ENCODE measurements at places on chromosomes 3 and 15.

DNA sequence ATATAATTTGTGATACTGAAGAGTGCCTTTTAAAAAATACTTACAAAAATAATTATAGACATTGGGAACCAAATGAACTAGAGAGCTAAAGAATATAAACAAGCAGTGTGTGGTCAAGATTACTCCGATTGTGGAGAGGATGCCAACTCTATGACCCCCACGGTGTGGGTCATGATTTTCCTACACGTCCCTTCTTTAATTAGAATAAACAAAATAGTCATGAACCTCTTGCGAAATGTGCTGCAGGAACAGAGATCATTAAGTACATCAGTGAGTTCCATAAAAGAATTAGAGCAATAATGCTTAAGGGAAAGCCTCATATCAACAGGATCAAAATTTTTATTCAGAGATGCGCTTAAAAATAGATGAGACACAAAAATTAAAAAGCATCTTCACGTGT is 476.6 kb upstream of the ROBO1 start:
- no peak for DNase-seq

DNA sequence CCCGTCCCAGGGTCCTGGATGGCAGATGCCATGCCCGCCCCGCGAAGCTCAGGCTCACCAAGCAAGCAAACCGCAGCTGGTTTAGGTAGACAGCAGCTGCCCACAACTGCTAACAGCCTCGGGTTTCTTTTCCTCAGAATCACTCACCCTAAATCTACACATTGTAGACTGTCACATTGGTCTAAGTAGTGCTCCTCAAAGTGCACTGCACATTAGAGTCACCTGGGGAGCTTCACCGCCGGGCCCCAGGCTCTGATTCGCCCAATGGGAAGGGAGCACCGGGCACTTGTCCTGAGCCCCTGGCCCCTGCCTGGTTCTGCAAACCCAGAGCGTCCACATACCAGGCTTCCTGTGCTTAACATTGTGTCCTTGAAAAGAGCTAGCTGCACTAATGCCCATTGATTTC is 752 bp downstream of the OCA2 start:
- no peak for DNase-seq

DNA sequence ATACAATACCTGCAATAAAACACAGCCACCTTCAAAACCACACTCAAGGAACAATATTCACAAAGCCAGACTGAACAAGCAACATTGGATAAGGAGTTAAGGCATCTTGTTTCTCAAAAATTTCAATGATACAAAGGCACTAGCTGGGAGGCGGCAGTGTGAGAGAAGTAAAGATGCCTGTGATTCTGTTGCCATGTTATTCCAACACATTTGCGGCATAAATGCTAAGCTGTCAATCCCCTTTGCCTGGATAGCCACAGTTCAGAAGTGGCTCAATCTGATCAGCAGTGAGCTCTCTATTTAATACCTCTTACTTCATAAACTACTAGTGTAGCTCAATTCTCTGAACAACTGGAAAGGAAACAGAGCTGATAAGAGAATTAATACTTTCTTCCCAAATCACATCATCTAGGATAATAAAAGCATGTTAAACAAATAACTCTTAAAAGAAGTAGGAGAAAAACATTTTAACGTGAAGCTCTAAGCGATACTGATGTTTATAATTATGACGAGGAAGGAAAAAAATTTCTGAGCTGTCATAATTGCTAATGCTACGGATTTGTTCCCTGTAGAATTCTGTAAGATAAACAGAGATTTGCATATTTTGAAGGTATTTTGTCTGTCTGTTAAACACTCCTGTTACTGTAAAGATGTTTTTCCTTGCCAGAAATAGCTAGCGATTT is 358.4 kb downstream of the FOXP1 start:
- DNase-seq = no peak

DNA sequence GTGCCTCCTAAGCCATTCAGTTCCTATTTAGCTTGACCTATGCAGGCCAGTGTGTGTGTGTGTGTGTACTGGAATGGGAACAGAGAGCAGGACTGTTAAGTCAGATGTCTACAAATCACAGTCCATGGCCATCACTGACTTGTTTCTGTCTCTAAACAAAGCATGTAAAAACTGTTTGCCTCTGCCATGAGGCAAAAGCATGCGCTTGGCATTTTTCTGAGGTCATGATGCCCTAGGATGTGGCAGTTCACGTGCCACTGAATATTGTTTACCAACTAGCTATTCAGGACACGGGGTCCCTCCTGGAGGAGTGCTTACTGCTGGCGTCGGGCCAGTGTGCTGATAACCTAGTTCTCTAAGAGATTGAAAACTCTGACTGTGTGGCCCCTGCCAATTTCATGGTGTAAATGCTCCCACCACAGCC is 8.2 kb upstream of the ATP13A3 start:
- no peak for DNase-seq

GRCh38 chr15:100757661-100758060 is 122.0 kb upstream of the ALDH1A3 start:
- DNase-seq = no peak

- DNase-seq = no peak
Measured at GRCh38 chr3:60095516-60095915, 1045.7 kb upstream of the CFAP20DC start.

- DNase-seq = no peak
Measured at GRCh38 chr3:150293401-150294001, 114.6 kb upstream of the TSC22D2 start.

GRCh38 chr15:43279496-43279895 is 12.8 kb upstream of the TGM5 start:
- DNase-seq = no peak

GRCh38 chr3:188749010-188749617 is 422.7 kb upstream of the TPRG1 start:
- peak; percentile 70 for DNase-seq

GRCh38 chr3:197682713-197683112 is 54.0 kb downstream of the RUBCN start:
- peak; percentile 9 for DNase-seq

- no peak for DNase-seq
Measured at GRCh38 chr15:68028137-68028887, 25.8 kb upstream of the PIAS1 start.

- no peak for DNase-seq
Measured at GRCh38 chr15:50778086-50778485, 12.6 kb upstream of the SPPL2A start.

- DNase-seq = no peak
Measured at GRCh38 chr3:97699889-97700288, 64.7 kb upstream of the ARL6 start.

DNA sequence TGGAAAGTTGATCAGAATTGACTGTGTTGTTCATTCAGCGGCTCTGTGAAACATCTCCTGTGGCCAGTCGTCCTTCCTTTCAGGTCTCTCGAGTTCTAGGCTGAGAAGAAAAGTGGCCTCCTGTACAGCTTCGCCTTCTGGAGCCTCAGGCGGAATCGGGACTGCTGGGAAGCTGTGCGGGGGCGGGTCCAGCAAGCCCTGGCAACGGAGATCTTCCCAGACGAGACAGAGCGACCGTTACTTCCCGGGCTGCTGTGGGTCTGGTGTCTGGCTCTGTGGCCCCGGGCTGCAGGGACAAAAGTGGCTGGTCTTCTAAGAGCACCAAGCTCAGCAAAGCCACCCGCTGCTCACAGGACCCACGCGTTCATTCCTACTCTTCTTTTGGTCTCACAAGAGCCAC is 88.6 kb upstream of the CACNA2D3 start:
- no peak for DNase-seq

- DNase-seq = no peak
Measured at GRCh38 chr3:34200576-34200975, 402.1 kb downstream of the PDCD6IP start.

DNA sequence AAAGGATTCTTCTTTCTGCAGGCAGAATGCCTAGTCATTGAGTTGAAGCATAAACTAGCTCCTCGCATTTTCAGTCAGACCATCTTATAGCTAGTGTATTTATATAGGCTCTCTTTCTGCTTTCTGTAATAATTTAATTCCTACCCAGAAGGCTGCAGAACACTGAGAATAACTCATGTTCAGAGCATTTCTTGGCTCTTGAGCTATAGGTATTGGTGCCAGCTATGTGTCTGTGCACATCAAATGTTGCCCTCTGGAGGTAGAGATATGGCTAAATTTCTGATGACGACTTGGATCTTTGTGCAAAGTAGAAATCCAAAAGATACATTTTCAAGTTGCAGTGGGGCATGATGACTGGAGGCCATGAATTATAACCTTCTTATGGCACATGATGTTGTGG is 336.2 kb upstream of the TPM1 start:
- DNase-seq = no peak

DNA sequence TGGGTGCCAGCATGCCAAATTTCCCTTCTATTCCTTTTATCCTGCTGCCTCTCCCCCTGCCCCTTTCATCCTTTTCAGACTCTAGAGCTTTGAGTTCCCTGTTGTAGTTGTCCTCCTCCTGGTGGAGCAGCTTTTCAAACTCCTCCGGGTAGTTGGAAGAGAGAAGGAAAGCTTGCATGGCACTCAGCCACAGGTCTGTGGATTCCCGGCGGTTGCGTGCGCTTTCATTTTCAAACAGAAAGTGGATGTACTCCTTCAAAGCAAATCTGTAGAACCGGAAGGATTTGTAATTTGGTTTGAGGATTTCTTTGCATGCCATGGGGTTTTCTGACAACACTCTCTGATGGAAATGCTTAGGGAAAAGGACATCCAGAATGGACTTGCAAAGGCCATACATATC is 68.1 kb upstream of the DCLK3 start:
- no peak for DNase-seq

DNA sequence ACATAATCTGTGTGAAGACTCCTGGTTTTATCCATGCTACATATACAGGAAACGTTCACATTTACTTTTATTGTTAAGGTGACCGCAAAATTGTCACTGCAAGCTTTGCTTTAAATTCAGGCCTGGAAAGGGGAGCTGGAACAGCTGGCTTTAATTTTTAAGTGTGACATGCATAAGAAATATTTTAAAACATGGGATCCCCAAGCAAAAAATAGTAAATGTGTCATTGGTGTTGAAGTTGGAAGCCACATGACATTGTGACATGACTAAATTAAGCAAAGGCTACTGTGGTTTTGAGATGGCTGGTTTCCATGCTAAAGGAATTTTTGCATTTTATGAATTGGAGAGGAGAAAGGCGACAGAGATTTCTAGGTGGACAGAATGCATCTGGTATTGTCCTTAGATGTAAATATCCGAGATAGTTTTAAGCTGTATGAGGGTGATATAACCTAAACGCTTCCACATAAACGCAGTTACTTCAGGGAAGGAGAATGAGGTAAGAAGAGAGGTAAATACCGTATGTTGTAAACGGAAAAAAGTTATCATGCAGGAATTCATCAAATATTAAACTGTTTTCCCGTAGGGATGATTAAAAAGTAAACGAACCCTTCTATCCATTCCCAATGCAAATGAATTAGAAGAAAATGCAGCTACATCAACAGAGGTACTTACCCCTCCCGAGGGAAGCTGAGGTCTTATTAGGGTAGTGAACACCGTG is 927 bp upstream of the FYTTD1 start:
- DNase-seq = no peak

- DNase-seq = no peak
Measured at GRCh38 chr3:39644176-39644575, 165.2 kb upstream of the MYRIP start.

GRCh38 chr3:15359677-15360397 is 27.5 kb upstream of the SH3BP5 start:
- no peak for DNase-seq

DNA sequence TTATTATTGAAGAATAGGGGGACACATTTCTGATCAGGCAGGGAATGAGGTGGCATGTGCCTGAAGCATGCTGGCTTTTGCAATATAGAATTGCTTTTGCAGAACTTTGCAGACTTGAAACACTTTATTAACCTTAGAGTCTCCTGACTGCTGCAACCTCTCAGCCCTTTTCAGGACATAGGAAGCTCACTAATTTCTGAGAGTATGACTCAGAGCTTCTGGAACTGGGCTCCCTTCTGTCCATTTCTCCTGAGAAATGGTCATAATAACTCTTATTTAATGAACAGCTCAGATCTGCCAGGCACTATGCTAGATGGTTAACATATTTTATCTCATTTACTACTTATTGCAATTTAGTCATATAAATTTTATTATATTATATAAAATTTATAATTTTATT is 38.6 kb upstream of the DGKG start:
- DNase-seq = no peak

DNA sequence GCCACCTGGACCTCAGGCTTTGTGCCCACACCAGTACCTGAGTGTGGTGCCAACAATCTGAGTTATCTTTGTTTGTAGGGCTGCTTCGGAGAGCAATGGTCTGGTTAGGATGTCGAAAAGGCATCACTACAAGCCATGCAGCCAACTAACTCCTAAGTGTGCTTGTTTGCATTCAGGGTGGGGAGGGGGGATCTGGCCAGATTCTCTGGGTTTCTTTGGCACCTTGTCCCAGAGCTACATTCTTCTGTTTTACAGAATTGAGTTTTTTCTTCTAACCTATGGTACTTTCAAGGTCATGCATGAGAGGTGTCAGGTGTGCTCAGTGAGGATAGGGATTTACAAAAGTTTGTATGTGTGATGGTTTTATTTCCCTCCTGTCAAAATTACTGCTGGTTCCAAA is 391.4 kb upstream of the RARB start:
- no peak for DNase-seq

- DNase-seq = no peak
Measured at GRCh38 chr3:47410801-47411646, 30.2 kb downstream of the PTPN23 start.

DNA sequence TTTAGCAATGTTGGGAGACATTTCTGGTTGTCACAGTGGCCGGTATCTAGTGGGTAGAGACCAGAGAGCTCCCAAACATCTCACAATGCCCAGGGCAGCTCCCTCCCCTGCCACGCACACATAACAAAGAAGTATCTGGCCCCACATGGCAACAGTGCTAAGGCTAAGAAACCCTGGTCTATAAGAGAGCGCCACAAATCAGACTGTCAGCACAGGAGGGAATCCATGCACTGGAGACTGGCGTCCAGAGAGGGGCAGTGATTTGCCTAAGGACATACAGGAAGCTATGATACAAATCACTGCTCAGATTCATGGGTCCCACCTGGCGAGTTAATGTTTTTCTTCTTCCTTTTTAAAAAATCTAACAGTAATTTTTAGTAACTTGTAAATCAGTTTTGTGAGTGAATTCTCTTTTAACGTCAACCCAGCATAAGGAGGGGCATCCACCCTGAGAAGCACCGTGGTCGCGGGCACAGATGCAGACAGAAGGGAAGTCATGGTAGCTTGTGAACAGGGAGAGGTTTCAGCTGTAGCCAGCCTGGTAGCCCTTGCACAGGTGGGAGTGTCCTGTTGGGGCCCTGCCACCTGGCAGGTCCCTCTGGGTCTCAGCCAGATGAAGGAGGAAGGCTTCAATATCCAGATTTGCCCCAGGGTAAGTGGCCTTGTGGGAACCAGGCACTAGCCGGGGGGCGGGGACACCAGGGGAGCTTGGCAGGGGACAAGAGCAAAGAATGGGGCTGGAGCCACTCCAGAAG is 8.7 kb downstream of the ISG20 start:
- no peak for DNase-seq
